ENCODE measurements at places on chromosomes 4 and X. TPM values are rescaled to one million over a fixed set of nuclear protein-coding genes. Genes with fewer than 3 reads are reported as not detected.

Gene PHKA1
- not detected for polyA plus RNA-seq

Gene HDX
- polyA plus RNA-seq, result 2.7 TPM

Gene FOXR2
- polyA plus RNA-seq, result not detected

Gene RASSF6
- 10.8 TPM for polyA plus RNA-seq

Gene PHF8
- 13.6 TPM for polyA plus RNA-seq

Gene HELT
- polyA plus RNA-seq, result not detected

Gene MAGEA2B
- not detected for polyA plus RNA-seq

Gene RPS3A
- 3,955 TPM for polyA plus RNA-seq

Gene WFS1
- polyA plus RNA-seq, result 6.4 TPM

Gene CDX4
- polyA plus RNA-seq, result not detected

Gene MAGEA12
- not detected for polyA plus RNA-seq

Gene TMEM154
- 210 TPM for polyA plus RNA-seq

Gene SERTM2
- not detected for polyA plus RNA-seq

Gene DUSP9
- not detected for polyA plus RNA-seq

Gene LINC00632
- not detected for polyA plus RNA-seq

Gene DDIT4L
- not detected for polyA plus RNA-seq

Gene FRMPD4
- polyA plus RNA-seq, result not detected

Measured in IgD-negative memory B cell (primary cell).